ENCODE measurements at places on chromosomes 6 and 20.
A peak's percentile ranks its signal among the peaks of the same experiment; 100 is the strongest.

GRCh38 chr20:22315771-22316170 is 268.6 kb downstream of the FOXA2 start:
- no peak for DNase-seq

- DNase-seq: no peak
Observed at GRCh38 chr6:24692848-24693592, 25.9 kb downstream of the C6orf62 start.

GRCh38 chr6:127178746-127179145 is 60.3 kb downstream of the RSPO3 start:
- DNase-seq: peak; percentile 88

GRCh38 chr20:59412181-59412580 is 111.8 kb downstream of the EDN3 start:
- no peak for DNase-seq

- DNase-seq: no peak
Observed at GRCh38 chr20:46192376-46192944, 74.3 kb downstream of the CD40 start.

DNA sequence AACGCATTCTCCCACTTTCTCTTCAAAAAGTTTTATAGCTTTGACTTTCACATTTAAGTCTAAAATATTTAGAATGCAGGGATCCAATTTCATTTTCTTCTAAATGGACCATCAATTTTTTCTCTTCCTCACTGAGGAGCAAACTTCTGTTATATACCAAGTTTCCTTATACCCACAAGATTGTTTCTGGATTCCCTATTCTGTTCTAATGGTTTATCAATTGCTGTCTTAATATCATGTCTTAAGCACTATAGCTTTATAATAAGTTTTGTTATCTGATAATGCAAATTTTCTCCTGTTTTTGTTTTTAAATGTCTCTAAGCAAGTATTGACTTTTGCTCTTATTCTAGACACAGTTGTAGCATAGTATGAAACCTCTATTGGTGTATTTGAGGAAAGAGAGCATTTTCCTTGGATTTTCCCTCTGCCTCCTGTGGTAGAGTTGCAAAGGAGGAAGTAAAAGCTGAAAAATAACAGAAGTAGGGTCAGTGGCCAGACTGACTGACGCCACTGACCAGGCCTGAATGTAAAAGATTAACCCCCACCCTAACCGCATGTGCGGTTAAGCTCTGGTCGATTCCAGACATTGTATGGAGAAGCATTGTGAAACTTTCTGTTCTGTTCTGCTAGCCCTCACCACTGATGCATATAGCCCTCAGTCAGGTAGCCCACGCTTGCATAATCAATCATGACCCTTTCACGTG is 40.3 kb downstream of the GPX5 start:
- peak; percentile 28 for DNase-seq

GRCh38 chr6:114419175-114419574 is 76.4 kb upstream of the HS3ST5 start:
- DNase-seq: peak; percentile 0

- DNase-seq: no peak
Observed at GRCh38 chr20:4074877-4075455, 59.6 kb upstream of the RNF24 start.

- DNase-seq: no peak
Observed at GRCh38 chr6:113735491-113735890, 121.7 kb upstream of the MARCKS start.

- peak; percentile 80 for DNase-seq
Observed at GRCh38 chr6:116682334-116682712, 1.3 kb downstream of the KPNA5 start.

- peak; percentile 54 for DNase-seq
Observed at GRCh38 chr6:36727505-36728021, 29.9 kb downstream of the RAB44 start.

DNA sequence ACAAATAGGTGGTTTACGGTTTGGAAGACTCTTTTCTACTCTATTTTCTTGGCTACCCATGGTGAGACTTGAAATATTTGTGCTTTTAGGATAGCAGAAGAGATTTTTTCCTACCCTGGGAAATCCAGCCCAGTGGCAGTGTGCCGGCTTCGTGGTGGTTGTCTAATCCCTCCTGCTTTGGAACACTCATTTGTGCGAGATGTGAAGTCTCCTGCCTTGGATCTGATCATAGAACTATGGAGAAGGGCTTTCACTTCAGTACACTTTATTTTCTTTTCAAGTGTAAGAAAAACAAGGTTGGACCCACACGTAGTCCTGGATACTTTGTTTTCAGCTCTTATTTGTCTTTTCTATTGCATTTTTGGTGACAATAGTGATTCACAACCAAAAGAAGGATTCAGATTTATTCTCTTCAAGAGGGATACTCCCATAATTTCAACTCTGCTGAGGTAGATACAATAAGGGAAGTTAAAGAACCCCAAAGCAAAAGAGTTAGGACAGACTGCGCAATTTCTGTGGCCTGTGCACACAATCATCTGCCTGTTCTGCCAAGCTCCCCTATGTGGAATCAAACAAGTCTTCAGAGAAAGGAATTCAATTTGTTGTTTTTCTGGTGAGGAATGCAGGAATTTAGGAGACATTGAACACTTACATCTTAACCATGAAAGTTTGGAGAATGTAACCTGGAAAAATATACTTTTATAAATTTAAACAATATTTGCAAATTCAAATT is 413.2 kb downstream of the GJA1 start:
- no peak for DNase-seq

DNA sequence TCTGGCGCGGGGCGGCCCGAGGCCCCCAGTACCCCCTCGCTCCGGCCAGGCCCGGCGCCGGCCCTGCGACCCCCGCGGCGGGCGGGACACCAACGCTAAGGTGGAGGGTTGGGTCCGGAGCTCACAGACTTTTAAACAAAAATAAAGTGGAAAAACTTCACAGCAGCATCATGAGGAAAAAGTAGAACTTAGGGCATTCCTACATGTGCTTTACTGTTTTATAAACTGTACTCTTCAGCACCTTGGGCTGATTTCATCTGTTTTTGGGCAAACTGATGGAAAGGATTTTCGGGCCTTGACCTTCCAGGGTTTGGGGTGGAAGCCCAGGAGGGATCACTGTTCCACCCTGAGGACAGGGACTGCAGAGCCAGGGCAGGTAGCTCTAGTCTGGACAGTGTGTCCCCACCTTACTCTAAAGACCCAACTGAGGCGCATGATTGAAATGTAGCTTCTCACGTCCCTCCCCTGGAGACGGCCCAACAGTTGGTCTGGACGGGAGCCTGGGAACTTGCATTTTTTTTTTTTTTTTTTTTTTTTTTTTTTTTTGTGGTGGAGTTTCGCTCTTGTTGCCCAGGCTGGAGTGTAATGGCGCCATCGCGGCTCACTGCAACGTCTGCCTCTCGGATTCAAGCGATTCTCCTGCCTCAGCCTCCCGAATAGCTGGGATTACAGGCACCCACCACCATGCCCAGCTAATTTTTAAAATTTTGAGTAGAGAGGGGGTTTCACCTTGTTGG is 740 bp downstream of the NELFCD start:
- DNase-seq: no peak

DNA sequence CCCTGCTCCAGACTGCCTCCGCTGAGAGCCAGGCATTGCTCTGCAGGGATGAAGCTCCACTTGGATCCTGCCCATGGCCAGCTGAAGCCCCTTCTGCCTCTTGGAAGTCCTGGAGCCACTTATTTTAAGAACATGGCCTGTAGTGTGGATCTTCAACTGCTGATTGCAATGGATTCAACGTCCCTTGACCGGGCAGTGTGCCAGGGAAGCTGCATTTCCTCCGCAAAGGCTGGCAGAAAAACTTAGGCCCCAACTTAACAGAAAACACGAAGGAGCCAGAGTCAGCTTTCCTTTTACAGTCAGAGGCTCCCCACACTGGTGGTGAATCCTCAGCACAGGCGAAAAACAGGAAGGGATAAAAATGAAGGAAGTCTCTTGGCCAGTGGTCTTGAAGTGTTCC is 26.3 kb upstream of the FOXQ1 start:
- DNase-seq: no peak

DNA sequence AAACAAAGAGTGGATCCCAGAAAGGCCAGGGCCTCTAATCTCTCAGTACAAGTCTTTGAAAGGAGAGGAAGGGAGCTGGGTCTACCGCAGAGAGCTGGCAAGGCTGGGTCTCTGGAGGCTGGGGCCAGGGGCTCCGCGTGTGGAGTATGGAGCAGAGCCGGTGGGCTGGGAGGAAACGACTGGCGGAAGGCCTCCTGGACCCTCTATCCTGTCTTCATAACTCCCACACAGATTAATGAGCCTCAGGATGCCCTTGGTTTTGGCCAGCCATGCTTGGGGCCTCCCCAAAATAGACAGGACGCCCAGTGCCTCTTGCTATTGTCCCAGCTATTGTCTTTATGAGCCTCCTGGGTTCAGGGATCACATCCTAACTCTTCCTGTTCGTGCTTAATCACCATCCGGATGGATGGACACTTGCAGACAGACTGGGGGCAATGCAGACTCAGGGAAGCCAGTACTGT is 306.4 kb downstream of the DHX35 start:
- no peak for DNase-seq

GRCh38 chr6:65876668-65877067 is 169.6 kb upstream of the EYS start:
- DNase-seq: no peak

DNA sequence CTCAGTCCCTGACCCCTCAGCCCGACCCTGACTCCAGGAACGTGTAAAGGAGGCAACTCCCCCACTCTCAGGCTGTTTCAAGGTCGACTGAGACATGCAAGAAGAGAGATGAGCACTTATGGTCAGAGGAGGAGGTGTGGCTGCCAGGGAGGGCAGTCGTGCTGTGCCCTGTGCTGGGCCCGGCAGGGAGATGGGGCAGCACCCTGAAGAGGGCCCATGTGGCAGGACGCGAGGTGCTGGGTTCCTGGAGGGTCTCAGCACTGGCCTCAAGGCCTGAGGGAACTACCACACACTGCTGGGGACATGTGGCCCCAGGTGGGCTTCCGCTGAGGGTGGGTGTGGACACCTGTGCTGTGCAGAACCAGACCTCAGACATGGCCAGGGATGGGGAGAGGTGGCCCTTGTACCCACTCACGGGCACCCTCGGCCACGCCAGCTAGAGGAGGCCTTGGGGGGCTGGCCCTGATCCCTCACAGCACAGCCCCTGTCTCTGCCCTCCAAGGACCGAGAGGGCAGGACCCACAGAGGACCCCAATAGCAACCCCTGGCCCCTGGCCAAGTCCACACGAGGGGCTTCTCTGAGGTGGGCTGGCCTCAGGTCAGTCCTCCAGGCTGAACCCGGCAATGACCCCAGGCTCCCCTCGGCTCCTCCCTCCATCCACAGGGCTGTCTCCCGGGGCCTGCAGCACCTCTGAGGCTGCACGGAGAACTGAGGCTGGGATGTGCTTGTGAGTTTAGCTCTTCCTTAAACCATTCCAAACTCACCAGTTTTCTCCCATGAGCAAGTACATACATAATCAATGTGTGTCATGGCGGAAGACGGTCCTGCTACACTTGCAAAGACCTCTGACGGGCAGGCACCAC is 8.7 kb downstream of the SLC2A4RG start:
- peak; percentile 23 for DNase-seq

- DNase-seq: no peak
Observed at GRCh38 chr20:22180244-22180643, 404.1 kb downstream of the FOXA2 start.

DNA sequence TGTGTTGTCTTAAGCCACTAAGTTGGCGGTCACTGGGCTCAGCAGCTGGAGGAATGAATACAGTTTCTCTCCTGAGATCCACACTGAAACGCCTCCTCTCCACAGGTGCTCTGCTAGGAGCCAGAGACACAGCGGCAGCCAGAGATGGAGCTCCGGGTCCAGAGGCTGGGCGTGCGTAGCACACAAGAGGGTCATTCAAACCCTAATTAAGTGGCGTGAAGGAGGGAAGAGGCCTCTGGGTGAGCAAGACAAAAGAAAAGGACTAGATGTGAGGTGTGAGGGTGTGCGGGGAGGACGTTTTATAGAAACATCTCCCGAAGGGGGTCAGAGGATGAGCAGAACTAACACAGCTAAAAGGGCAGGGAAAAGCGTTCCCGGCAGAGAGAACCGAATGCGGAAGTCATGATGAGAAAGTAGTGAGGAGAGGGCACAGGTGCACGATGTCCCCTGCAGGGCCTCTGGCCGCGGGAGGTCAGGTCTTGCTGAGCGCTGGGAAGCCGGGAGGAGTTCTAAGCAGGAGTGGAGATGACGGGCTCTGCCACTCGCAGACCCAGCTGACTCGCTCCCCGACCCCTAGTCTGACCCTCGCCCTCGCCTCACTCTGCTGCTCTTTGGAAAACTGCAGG is 54.4 kb downstream of the BMP7 start:
- DNase-seq: no peak

DNA sequence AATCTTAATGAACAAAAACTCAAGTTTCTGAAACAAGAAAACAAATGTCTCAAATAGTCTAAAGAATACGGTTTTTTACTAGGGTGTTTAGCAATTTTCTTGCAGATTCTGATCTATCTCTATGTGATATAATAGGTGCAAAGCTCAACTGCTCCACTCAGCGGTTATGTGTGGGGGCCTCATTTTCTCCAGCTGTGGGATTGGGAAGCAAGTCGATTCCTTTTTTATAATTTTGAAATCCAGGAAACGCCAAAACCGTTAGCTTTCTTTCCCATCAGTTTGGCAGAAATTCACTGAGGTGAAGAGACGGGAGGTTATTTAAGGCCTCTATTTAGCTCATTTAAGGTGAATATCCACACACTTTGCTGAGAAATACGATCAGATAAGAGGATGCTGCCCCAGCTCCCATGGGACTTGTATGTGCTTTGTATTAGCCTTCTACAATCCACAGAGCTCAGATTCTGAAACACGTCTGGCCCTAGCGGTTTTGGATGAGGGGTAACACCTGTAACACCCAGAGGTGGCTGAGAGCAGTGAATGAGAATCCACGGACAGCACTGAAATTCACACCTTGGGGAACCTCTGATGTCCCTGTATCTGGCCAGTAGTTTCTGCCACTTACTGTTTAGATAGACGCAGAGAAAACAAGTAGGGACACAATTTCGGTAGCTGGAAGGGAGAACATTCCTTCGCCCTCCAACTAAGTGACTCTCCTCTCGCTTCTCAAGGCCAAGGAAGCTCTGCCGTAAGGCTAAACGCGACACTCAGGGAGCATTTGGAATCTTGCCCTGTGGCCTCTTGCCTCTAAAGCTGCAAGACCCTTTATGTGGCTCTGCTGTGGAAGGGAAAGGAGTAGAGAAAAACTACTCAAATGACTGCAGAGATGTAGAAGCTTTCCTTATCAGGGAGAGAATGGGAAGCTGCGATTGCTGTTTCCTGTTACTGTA is 6.5 kb upstream of the BCAS4 start:
- peak; percentile 83 for DNase-seq

DNA sequence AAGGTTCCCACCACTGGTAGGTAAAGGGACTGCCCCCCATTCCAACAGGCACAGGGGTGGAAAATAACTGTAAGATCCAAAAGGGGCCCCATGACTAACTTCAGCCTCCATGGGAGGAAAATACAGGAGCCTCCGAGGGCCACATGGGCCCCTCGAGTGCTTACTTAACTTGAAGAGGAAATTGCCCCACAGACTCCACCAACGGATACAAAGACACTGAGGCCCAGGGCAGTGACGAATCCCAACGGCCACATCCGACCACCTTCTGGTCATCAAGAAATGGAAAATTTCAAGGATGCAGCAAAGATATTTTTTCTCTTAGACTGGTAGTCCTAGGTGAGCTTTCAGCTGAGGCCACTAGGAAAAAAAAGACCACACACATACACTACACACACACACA is 116.0 kb upstream of the MRPS10 start:
- no peak for DNase-seq

- no peak for DNase-seq
Observed at GRCh38 chr6:46186583-46186982, 15.8 kb upstream of the ENPP5 start.
